ENCODE measurements at places on chromosomes 3 and 15. TPM values are rescaled to one million over a fixed set of nuclear protein-coding genes. Genes with fewer than 3 reads are reported as not detected.

DNA sequence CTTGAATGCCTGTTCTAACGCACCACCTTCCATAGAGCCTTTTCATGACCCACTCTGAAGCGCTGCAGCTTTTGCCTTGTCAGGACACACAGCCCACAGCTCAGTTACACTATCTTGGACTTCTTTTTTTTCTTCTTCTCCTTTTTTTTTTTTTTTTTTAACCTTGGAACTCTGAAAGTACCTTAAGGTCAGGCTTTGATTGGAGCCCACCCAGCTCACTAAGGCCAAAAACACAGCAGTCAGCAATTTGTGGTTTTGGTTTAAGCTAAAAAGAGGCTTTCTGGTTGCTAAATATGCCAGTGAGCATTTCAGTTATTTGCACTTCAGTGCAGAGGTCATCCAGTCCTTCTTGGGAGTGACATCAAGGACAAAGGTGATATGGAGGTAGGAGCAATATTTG is 1.7 kb downstream of the SLC25A20 start:
- DNase-seq = peak; percentile 39

DNA sequence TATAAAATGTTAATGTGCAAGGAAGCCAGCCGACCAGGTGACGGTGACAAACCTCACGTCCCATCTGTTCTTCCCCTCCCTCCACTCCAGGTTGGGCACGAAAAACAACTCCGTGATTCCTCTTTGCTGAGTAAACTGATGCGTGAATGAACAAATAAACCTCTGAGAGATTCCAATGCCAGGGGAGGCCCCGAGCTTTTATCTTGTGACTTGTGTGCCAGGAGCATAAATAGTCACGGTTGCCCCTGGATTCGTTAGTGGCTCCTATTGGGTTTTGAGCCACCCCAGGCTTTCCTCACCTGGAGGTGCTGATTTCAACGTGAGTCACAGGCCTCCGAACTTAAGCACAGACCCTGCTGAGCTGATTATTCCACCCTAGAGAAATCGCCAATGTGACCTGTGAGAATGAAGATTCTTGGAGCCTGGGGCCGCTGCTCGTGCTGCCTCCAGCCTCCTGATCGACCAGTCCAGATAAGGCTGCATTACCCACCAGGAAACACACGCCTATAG is 119.2 kb downstream of the SHQ1 start:
- DNase-seq = no peak

- DNase-seq = no peak
Measured at GRCh38 chr3:178246004-178246403, 290.2 kb upstream of the KCNMB2 start.

- peak; percentile 87 for DNase-seq
Measured at GRCh38 chr3:142976621-142977398, 13.3 kb upstream of the PAQR9 start.

GRCh38 chr15:68603216-68603595 is 24.4 kb downstream of the CORO2B start:
- no peak for DNase-seq

GRCh38 chr15:43277231-43277823 is 10.6 kb upstream of the TGM5 start:
- no peak for DNase-seq

DNA sequence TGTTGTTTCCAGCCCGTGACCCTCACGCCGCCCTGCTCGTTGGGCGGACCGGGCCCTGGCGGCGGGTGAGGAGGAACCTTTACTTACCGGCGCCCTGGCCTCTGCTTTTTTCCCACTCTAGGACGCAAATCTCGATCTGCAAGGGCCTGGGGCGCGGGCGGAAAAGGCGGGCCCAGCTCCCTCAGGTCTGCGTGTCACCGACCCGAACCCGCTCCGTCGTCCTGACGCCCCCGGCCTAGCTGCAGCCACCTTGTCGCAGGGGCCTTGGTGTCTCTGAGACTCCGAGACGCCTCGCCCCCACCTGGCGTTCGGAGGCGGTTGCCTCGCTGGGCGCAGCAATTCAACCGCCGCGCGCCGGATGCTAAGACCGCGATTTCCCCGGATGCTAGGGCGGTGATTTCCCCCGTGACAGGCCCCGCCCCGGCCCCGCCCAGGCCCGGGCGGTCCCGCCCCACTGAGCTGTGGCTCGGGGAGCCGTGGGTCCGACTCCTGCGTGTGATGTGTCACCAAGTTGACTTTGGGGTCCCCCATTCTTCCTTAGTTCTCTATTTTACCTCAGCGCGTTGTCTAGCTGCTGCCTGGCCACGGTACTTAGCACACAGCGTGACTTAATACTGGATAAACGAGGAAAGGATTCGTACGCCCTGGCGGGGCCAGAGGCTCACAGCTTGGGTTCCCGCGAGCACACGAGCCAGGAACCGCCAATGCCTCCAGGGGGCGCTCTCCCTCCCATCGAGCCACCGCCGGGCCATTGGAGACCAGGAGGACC is at the start of gene RPL39L:
RPL39L (minus strand) TSS at position 371 of the 769 bp plus-strand sequence. CDS start 18,196 bp downstream, outside the sequence.
- DNase-seq = peak; percentile 80

- DNase-seq = no peak
Measured at GRCh38 chr3:4373669-4374068, 70.5 kb downstream of the SETMAR start.

DNA sequence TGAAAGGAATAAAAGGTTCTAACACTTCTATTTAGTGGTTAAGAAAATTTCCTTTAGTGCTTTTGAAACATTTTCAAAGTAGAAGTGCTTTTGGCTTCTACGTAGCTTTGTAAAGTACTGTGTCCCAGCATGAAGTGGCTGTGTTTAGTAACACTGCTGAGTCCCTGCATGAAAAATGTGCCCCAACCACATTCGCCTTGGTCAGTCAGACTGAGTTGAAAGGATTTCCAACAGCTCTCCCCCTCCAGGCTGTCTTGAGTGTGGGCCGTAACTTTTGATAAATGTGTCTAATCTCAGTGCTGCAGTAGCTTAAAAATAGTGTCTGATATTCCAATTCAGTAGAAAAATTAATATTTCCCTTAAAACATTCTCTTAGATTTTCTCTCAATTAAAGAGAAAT is 115.0 kb downstream of the NR1D2 start:
- DNase-seq = peak; percentile 58

GRCh38 chr15:59282515-59283337 is 76.1 kb downstream of the LDHAL6B start:
- DNase-seq = no peak

DNA sequence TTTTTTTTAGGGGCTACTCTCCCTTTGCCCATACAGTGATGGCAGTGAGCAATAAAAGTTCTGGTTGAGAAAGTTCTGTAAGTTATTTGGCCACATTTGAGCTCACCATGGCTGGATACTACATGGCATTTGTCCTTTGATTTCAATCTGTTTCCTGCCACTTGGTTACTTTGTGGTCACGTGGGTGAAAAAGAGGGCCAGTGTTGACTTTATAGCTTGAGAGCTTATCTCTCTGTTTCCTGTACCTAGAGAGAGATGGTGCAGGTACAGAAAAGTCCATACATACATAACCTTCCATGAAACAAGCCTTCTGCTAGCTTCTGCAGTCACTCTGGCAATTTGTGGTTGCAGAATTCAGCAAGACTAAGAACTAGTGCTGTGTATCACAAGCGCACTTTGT is 23.4 kb upstream of the MECOM start:
- no peak for DNase-seq

DNA sequence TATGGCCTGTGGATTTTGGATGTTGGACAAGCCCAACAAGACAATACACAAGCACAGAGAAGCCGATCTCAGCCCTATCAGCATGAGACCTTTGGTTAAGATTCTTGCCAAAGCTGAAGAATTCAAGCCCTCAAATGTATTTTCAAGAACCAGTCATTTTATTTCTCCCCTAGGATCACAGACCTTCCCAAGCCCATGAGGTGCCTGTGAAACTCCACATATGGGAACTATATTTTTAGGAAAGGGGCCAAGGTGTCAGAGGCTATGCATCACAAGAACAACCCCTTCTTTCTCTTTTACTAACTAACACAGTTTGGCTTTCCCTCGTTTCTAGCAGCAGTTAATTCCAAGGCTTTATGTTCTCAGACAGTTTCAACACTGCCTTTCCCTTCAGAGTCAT is 364.5 kb downstream of the MAGI1 start:
- DNase-seq = no peak

DNA sequence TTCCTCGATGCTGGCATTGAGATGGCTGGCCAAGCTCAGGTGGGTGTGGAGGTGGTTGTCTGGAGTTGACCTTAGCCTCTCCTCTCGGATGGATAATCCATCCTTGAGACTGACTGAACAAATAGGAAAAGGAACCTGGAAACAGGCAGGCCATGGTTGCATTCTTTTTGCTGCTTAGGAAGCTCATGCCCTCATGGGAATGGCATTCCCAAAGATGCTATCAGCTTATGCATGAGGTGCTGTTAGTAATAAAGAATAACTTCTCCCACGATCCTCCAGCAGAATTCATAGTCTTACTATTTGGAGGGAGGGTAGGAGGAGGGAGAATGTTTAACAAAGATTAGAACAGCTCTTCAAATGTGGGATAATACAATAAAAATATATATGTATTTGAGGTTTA is 303.0 kb upstream of the TPM1 start:
- DNase-seq = peak; percentile 52

DNA sequence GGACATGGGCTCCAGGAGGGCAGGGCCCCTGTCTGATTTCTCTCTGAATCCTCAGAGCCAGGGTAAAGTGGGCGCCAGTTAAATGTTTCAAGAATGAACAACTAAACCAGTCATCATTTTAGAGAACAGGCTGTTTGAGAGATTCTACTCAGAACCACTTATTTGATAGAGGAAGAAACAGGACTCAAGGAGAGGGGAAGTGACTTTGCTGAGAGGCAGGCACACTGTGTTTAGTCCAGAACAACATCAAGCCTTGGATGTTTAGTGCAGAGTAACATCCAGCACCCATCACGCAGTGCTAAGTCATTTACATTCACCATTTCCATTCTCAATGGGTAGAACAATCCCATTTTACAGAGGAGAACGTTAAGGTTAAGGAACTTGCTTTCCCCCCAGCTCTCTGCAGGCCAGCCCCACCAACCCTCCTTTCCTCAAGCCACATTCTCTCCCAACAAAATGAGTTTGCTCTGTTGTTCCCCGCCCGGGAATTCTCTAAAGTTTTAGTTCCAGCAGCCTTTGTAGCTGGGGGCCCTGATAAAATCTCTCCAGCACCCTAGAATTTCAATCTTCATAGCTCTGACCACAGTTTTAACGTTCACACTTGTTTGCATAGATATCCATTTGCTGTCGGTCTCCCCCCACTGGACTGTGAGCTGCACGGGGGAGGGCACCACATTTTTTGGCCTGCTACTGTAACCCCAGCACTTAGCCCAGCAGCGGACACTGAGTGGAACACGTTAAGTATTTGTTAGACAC is 962 bp downstream of the NMNAT3 start:
- DNase-seq = no peak

DNA sequence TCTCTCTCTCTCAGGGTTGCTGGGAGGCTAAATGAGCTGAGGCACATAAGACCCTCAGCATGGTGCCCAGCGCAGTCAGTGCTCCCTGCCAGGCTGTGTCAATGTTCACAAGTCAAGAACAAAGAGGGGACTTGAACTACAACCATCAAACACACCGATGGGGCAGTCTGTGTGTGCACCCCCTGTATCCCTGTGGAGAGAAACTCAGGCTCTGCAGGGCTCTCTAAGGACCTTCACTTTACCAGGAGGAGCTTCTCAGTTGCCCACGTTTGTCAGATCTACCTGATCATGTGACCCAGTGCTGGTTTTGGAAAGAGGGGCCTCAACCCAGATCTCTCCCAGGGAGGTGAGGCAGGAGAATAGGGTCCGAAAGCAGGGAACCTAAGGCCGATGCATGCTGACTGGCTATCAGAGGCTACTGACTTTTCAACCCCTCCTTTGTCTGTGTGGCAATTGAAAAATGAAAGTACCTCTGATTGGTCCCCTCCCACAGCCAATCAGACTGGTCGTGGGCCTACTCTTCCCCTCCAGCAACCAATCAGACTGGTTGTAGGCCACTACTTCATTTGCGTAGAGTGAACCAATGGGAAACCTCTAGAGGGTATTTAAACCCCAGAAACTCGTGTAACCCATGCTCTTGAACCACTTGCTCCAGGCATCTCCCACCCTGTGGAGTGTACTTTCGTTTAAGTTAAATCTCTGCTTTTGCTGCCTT is 34.0 kb downstream of the RHCG start:
- peak; percentile 7 for DNase-seq

- no peak for DNase-seq
Measured at GRCh38 chr3:380801-381200, 184.2 kb downstream of the CHL1 start.

DNA sequence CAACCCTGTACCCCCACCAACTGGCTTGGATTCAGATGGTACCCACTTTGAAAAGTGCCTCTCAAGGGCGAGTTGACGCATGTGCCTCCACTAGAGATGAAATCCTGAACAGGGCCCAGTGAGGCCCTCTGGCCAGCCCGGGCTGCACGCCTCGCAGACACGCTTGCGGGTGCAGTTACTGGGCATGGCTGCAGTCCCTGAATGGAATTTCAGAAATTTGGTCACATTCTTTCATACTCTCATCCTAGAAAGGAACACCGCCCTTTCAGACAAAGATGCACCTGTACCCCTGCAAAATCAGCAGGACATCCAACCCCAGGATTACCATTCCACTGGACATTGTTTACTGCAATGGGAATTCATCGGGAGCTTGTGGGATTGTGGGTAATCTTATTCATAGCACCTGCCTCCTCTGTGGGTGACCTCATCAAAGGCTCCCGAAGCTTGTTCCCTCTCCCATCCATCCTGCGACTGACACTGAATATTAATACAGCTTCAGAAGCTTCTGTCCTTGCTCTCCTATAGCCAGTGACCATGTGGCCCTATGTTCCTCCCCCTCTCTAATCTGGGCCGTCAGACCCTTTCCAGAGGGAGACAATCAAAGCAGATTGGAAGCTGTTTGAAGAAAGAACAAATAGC is 42.5 kb upstream of the TPM1 start:
- DNase-seq = no peak

Gene NEIL1
- 3.2 TPM for total RNA-seq

Gene RYR3
- not detected for total RNA-seq

Gene REC114
- not detected for total RNA-seq

Gene CADM2
- 0.32 TPM for total RNA-seq

Gene NME9
- total RNA-seq = not detected

Gene CLDN18
- not detected for total RNA-seq

Gene MON1A
- total RNA-seq = 9.7 TPM

Gene PLOD2
- total RNA-seq = 154 TPM

Gene CACNA2D2
- not detected for total RNA-seq

Gene STX19
- not detected for total RNA-seq

All from fibroblast of villous mesenchyme (primary cell).